ENCODE measurements at places on chromosomes 7 and 10. TPM values are rescaled to one million over a fixed set of nuclear protein-coding genes. Genes with fewer than 3 reads are reported as not detected.

Gene MCM10
- total RNA-seq, result 5.0 TPM

Gene NKX2-3
- total RNA-seq, result not detected

Gene NOS3
- total RNA-seq, result 0.86 TPM

Gene CYP3A7
- total RNA-seq, result not detected

Gene GPRIN2
- total RNA-seq, result 3.0 TPM

Gene CTAGE8
- total RNA-seq, result 0.54 TPM

Gene CSTF2T
- total RNA-seq, result 22.7 TPM

Gene SH2B2
- 11.6 TPM for total RNA-seq

Gene SEMA3E
- total RNA-seq, result 0.96 TPM

DNA sequence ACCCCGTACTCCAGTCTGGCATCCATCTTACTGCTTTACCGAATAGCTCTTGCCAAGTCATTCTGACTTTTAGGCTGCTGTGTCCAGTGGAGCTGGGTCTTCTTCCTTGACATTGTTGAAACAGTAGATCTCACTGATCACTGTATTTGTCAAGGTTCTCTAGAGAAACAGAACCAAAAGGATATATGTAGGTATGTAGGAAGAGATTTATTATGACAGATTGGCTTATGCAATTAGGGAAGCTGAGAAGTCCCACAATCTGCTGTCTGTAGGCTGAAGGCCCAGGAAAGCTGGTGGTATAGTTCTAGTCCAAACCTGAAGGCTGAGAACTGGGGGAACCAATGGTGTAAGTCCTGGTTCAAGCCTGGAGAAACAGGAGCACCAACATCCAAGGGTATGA lies 12.1 kb upstream of the PRRT4 start:
- no peak for DNase-seq

DNA sequence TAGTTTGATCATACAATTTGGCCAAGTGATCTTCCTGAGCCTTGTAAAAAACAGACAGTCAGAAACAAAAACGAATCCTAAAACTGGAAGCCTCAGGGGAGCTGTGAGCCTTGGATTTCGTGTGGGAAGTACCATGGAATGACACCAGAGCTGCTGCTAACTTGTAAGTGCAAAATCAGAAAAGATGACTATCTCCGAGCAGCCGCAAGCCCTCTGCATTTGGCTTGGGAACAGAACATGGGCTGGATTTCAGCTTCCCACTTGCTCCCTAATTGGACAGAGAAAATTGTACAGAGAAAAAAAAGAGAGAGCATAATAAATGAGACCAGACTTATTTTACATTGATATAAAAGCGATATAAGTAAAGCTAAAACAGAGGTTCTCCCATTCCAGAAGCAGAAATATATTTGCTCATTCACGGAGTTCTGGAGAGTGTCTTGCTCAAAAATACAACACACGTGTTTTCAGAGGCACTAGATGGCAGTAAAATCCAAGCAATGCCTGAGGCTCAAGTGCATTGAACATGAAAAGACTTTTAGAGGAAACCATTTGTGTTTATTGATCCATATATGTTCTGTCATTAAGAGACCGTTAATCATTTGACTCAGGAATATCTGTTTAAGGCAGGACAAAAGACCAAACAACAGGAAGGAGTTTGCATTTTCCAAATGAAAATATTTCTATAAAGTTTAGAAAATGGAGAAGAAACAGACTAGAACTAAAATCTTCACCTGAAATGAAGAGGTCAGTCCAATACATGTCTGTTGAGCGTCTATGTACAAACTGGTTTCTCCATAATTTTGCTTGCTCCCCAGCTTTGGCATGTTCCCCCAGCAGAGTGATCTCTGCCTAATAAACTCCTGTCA lies 78.3 kb upstream of the SLC26A5 start:
- DNase-seq, result no peak

DNA sequence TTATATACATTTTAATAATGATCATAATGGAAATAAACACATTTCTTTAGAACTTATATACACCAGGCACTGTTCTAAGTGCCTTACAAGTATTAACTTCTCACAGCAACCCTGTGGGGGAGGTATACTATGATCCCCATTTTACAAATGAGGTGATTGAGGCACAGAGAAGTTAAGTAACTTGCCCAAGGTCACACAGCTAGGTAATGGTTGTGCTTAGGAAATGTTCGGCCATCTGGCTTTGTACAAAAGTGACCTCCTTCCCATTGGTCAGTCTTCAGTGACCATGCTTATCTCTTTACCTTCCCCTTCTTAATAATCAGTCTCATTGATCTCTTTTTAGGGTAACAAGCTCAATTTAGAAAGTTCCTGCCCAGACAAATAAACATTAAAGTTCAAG lies 158.8 kb downstream of the KIAA1217 start:
- DNase-seq, result no peak

DNA sequence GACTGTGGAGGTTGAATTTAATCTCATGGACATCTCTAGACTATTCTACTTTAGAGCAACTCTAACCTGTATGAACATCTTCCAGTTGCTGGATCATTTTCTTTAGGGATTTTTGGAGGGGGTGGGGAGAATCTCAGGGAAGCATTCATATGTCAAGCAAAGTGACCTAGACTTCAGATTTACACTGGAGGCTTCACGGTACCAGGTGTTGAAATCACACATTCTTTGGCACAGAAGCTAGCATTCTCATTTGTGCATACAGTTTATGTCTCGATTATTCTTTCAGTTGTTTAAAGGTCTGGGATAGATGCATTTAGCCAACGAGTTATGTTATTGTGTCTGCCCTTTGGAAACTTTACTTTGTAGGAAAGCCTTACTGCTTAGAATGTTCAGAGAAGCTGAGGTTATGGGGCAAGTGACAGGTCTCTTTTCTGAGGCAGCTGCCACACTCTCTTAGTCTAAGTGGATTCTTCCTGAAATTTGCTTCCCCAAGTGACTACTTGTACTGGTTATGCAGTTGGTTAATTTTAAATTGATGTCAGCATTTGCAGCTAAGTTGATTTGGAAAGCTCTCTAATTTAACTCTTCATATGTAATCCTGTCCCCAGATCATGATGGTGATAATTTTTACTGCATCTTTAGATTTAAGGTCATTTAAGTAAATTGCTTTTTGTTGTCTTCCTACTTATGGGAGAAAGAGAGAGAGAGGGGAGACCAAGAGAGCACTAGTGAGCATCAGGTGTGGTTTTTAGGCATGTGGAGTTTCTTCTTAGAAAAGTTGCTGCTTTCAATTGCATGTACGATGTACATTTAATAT lies 153.8 kb downstream of the PRKG1 start:
- no peak for DNase-seq

DNA sequence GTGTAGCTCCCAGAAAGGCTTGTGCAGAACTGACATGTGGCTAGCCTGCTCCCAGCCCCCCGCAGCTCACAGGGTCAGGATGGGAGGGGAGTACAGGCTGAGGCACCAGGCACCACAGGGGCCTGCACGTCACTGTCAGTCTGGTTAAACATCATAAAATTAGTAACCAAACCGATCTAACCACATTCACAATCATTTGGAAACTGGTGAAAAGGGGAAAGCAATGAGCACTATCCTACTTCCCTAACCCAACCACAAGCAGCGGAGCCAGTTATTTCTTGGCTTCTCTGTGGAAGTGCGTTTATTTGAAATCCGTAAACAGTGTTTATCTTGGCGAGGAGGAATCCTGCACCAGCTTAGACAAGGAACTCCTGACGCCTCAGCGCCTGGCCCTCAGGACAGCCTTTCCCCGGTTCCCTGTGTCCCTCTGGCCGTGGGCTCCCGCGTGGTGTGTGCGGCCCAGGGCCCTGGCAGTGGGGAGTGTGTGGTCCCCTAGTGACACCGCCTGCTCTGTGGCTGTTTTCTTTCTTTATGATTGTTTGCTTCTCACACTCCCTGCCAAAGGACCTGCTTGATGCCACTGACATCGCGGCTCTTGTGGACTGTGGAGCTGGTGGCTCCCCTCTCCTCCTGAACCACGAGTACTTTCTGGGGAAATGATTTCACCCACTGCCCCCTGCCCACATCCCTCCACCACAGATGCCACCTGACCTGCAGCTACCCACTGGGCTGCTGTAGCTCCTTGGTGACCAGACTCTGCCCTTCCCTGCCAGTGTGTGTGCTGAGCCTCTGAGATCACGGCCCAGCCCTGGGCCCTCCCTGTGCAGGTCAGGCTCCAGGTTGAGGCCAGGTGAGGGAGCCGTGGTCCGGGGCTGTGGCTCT lies 38.0 kb downstream of the INPP5A start:
- peak; percentile 32 for DNase-seq

GRCh38 chr7:131608116-131608500 lies 51.7 kb upstream of the PODXL start:
- peak; percentile 52 for DNase-seq

GRCh38 chr7:125246706-125247105 lies 317.1 kb upstream of the POT1 start:
- no peak for DNase-seq

DNA sequence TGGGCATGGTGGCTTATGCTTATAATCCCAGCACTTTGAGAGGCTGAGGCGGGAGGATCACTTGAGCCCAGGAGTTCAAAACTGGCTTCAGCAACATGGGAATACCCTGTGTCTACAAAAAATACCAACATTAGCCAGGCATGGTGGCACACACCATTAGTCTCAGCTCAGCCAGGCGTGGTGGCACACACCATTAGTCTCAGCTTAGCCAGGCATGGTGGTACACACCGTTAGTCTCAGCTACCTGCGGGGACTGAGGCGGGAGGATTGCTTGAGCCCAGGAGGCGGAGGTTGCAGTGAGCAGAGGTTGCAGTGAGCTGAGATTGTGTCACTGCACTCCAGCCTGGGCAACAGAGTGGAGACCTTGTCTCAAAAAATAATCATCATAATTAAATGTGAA lies 9.0 kb downstream of the LRRC27 start:
- DNase-seq, result no peak

GRCh38 chr7:69365651-69366192 lies 232.6 kb upstream of the AUTS2 start:
- no peak for DNase-seq

GRCh38 chr10:51488766-51489408 lies 210.5 kb downstream of the CSTF2T start:
- no peak for DNase-seq

DNA sequence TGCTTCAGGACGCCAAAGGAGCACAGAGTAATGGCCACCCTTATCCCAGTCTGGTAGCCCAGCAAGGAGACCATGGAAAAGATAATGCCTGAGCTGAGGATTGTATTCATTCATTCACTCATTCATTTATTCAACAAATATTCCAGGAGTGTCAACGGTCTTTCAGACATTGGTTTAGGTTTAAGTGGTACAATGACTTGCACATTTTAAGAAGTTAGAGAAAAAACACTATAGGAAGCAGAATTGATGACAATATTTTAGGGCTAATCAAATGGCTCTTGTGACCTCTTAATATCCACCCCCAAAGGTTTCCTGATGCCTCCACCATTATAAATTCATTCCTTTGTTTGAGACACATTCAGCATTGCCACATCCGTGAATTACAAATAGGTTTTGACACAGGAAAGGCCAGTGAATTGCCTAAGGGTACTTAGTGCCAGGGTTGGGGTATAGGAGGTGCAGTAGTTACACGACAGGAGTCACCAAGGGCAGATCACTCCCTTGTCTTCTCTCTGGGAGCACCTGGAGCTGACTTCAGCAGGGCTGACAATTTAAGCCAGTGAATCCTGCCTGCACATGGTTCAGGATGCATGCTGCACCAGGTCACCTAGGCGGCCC lies 269.5 kb downstream of the CREB5 start:
- DNase-seq, result no peak

DNA sequence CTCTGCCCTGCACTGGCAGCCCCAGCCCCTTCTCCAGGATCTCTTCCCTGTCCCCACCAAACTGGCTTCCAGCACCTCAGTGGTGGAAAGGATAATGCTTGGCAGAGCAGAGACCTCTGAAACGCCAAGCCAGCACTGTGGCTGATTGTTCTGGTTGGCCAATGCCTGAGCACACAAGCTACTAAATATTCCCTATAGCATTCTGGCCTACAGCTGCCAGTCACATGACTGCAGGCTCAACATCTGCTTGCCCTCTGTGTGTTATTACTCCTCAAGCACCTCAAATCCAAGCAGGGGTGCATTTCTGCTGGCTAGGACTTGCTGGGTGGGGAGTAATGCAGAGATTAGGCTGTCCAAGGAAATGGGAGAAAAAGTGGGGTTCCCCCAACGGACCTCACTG lies 6.1 kb downstream of the TBATA start:
- DNase-seq, result no peak

DNA sequence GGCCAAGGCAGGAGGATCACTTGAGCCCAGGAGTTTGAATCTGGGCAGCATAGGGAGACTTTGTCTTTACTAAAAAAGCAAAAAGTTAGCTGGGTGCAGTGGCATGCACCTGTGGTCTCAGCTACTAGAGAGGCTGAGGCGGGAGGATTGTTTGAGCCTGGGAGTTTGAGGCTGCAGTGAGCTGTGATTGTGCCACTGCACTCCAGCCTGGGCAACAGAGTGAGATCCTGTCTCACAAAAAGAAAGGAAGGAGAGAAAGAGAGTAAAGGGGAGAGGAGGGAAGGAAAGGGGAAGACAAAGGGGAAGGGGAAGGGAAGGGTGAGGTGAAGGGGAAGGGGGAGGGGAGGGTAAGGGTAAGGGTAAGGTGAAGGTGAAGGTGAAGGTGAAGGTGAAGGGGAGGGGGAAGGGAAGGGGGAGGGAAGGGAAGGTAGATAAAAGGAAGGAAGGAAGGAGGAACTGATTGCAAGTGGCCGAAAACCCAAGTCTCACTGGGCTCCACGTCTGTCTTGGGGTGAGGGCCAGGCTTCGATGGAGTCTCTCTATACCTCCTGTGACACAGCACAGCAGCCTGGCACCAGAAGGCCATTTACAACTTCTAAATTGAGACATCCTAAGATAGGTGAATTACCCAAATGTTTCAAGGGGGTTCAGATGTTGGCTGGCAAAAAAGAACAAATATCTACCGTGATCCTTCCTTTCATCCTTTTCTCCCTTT lies 4.0 kb upstream of the KLRG2 start:
- DNase-seq, result no peak

DNA sequence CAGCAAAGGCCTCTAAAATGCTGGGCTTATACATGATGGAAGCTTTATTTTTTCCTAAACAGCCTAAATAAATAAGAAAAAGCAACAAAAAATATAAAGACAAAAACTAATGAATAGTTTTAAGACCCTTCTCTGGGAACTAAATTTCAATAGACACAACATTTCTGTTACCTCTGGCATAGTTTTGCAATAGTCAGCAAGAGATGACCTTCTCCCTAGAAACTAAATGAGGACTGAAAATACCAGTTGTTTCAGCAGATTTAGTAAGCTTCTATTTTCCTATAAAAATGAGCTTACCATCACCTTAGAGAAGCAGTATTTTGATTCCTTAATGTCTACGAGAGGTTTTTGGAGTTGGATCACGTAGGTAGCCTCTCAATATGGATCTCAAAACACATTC lies 471.4 kb upstream of the NRP1 start:
- no peak for DNase-seq

GRCh38 chr7:105512415-105512814 lies 9.7 kb downstream of the PUS7 start:
- no peak for DNase-seq

- DNase-seq, result no peak
These were observed 369.4 kb downstream of the INHBA start for GRCh38 chr7:41333511-41333910.

GRCh38 chr10:27410153-27410552 lies 94.0 kb upstream of the RAB18 start:
- DNase-seq, result no peak

GRCh38 chr10:61891906-61892585 lies 9.5 kb upstream of the ARID5B start:
- DNase-seq, result no peak
